Activated CD4-positive, alpha-beta T cell treated with anti-CD3 and anti-CD28 coated beads, Interleukin-2, amount 50 U/mL, for 4 hours (primary cell): ENCODE measurements at places on chromosomes 2 and 18.

DNA sequence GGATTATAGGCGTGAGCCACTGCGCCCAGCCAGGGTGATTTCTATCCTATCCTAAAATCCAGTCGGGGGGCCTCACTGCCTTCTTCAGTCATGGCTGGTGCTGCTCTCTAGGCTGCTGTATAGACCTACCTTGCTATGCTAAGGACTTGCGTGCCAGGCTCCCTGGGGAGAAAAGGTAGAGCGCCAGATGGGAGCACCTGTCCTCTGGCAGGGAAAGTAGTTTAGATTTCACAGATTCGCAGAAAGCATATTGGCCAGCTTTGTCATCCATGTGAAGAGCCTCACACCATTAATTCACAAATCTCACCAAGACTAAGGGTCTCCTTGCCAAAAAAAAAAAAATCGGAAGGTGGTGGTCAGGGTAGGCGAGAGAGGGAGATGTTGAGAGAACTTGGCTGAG is 217.6 kb downstream of the ATAD2B start:
- no peak for DNase-seq

DNA sequence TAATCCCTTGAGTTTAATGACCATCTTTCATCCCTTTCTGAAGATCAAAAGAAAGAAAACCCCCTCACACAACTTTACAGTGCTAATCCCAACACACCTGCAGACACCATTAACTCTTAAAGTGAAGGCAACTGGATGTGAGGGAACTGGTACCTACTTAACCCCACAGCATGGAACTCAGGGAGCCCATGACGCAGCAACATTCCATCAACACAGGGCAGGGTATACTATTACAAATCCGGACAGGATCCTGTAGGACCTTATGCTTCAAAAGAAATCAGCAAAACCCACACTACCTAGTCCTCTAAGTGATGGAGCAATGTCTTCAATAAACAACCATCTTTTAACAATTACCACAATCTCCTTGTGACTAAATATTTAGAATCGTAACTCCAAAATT is 78.6 kb downstream of the FARSB start:
- no peak for DNase-seq

- no peak for DNase-seq
These were observed 21.3 kb downstream of the PIGN start for GRCh38 chr18:62165583-62165982.

DNA sequence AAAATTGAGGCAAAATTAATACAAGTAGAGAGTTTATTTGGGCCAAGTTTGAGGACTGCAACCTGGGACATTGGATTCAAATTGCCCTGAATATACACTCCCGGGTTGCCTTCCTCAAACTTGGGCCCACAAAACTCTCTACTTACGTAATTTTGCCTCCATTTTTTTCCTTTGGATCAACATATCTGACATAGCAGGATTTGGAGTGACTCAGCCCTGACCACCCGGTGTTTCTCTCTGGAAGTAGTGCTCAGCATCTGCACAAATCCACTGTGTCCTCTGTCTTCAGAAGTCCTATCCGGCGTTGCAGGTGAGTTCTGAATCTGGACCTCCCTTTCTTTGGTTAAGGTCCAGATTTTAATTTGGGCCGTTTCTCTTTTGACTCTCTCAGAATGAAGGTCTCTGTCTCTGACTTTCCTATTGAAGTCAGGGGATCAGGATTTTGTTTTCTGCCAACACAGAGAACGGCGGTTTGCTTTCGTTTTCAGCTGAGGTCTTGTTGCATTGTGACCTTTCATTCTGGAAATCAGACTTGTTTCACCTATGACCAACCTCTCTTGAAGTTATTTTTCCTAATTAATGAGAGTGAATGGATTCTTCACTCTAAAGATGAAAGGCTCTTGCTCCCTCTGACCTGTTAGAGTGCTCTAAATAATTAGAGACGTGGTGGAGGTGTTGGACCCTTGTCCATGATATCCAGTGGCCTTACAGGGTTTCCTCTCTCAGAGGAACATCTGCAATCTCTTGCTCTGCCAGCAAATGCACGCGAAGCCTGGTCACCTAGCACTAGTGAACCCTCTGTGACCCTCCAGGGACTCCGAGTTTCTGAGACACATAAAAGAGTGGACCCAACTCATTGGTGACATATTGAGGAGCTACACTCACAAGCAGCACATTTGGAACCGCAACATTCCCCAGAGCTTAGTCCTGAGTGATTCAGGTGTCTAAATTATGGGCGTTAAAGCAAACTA is 13.6 kb downstream of the TCF23 start:
- DNase-seq: no peak

DNA sequence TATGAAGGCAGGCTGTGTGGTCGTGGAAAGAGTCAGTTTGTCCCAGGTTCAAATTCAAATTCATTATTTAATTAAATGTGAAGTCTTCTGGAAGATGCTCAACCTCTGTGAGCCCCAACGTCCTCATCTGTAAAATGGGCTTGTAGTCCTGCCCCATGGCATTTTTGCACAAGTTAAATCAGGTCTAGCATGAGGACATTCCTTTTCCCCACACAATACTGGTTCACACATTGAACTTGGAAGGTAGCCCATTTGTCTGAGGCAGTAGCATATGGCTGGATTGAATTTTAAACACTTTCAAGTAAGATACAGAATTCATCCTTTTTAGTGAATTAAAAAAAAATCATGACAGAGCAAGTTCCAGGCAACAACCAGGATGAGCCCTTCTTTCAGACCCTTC is 665.4 kb upstream of the HS6ST1 start:
- DNase-seq: no peak

DNA sequence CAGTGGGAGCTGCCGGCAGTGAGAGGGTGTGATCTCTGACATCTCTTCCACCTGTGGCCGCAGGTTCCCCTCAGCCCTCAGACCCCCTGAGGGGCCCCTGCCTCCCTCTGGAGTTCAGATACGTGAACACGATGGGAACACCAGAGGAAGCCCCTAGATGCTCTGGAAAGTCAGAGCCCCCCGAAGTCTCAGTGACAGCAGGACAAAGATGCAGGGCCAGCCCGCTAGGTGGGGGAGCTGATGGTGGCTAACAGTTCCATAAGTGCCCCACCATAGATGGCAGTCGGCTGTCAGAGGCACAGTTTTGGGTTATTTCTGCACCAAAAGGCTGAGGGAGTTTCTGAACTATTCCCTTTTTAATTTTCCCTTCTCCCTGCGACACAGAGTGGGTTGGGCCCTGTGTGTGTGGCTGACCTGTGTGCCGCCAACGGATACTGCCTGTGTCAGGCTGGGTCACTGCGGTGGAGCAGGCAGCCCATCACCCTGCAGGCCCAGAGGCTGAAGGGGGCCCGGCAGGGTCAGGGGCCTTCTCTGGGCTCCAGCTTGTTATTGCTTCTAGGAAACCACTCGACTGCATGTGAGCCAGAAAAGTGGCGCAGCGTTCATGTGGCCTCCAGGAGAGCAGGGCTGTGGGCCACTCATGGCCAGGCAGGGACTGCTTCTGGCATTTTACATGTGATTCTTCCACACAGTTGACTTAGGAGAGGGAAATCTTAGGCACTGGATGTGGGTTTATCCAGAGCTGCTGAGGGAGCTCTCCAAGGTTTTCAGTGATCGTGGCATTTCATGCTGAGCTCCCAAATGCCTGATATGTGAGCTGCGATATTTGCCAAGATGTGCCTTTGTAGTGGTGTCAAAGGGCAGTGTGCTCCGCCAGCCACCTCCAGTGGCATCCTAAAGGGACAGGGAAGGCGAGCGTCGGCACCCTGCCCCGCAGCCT is 225.1 kb downstream of the SH3RF3 start:
- DNase-seq: no peak

DNA sequence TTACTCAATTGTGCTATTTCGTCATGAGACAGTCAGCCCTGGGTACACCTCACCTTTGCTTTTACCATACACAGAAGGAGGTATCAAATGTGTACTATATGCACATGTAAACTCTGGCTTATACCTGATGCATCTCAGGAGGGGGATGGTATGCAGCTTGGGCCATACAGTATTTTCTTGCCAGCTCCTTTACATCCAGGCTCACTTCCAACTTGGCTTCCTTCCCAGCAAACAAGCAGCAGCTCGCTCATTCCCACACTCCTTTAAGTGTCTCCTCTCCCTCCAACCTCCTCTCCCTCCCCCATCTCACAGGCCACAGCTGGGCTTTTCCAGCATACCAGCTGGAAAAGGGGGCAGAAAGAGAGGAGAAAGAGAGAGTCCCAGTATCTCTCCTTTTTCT is 9.6 kb downstream of the MARCHF4 start:
- no peak for DNase-seq

- no peak for DNase-seq
These were observed 30.4 kb downstream of the HDAC4 start for GRCh38 chr2:239370403-239370802.

DNA sequence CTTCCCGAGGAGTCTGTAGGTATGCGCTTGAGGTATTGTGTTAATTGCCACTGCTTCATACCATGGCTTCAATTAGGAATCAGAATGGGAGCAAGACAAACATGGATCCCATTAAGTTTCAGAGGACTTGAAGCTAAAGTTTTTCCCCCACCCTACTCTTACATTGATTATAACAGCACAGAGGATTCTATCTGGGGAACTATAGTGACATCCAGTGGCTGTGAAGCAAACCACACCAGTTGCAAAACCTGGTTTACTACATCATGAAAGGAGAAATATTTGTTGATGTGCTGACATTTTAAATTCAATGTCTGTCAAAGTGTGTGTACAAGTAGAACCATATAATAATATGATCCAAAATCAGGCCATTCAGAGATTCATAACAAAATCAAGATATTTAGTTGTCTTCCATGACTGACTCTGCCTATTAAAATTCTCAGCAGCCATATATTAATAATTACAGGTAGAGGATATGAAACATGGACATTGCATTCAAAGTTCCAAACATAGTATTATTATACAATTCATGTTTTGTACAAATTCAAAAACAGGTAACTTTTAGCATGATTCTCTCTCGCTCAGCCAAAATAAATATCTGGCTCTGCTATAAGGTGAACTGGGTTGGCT is 82.9 kb downstream of the GRB14 start:
- DNase-seq: no peak

DNA sequence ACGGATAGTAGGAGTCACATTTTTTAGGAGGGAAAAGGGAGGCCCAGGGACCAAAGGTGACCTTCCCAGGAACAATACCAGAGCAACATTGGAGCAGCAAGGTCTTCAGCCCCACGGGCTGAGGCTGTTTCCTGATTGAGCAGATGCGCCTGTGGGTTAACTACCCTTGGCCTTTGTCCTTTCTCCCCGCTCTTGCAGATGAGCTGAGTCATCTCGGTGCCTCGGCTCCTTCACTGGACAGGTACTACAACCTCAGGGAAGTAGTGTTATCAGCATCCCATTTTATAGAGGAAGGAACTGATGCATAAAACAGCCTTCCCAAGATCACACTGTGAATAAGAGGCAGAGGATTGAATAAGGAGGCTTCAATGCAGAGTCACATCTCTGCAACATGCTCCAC is 43.5 kb downstream of the DHRS9 start:
- DNase-seq: no peak

DNA sequence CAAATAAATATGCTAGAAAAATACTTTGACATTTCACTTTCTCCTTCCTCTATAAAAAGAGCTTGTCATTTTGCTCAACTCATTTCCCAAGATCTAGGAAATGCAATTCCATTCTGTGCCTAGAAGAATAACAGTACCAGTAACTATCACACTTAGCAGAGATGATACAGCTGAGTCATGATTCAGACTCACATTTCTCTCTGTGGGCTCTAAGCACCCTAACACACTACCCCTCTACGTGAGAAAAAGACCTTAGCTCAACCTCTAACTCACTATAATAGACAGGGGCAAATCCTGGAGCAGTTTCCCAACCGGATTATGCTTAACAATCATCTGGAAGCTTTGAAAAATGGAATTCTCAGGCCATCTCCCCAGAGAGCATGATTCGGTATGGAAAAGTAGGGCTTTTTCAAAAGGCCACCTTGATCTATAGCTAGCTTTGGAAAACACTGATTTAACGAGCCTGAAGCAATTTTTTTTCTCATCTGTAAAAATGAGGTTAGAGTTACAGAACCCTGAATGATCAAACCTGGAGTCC is 1312.3 kb upstream of the PIK3C3 start:
- DNase-seq: no peak

GRCh38 chr18:24267878-24268277 is 129.0 kb downstream of the CABYR start:
- no peak for DNase-seq

DNA sequence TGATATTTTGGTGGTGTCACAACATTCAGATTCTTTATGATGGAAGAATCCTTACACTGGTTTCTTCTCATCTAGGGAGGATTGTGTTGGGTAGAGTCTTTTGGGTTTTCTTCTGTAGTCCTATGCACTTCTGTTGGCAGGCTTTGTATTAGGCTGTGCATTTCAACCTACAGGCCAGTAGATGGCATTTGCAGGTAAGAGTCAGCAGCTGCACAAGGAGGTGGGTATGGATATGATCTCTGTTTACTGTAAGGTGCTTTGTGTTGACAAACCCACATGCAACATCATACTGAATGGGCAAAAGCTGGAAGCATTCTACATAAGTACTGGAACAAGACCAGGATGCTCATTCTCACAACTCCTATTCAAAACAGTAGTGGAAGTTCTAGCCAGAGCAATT is 656.8 kb downstream of the METTL4 start:
- DNase-seq: no peak
